ENCODE measurements at places on chromosomes 16 and 17.

- no peak for DNase-seq
These were observed 15.2 kb upstream of the DPEP1 start for GRCh38 chr16:89598199-89598598.

GRCh38 chr16:31467151-31467773, 4.7 kb upstream of the TGFB1I1 start:
- no peak for DNase-seq

DNA sequence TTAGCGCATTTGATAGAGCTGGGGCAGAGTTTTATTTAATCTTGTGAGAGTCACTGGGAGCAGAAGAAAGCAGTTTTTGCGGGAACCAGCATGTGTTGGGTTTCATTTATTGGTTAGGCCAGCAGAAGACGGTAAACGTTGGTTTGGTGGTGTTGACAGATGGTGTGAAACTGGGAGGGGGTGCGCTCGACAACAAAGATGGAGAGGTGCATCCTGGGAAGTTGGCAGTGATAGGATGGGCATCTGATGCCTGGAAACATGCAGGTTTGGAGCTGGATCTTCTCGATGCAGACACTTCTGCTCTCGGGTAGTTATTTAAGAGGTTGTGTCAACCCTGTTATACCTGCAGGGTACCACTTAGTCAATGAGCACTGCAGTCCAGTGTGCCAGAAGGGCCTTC, 24.9 kb upstream of the CLEC18A start:
- no peak for DNase-seq

DNA sequence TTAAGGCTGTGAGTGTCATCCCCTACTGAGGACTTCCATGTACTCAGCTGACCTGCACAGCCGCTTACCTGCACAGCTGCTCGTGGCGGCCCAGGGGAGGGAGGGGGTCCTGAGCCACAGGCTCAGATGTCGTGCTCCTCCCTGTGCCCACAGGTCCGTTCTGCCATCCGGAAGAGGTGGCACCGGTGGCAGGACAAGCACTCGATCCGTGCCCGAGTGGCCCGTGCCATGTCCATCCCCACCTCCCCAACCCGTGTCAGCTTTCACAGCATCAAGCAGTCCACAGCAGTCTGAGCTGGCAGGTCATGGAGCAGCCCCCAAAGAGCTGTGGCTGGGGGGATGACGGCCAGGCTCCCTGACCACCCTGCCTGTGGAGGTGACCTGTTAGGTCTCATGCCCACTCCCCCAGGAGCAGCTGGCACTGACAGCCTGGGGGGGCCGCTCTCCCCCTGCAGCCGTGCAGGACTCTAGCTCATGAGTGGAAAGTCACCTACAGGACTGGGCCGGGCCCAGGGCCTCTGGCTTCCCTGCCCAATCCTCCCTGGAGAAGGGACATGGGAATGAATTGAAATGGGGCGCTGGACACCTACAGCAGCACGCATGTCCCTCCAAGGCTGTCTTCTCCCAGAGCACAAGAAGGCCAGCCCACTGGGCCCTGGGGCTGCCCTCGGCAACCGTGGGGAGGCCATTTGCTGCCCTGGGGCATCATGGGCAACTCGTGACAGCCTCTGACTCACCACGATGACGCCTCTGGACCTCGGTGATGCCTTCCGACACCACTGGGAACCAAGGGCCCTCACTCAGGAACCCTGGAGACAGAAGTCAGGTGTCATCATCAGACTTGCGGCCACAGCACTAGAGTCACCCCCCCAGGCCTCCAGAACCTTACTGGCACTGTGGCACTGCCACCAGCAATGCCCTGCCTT, 9.9 kb upstream of the SPPL2C start:
- no peak for DNase-seq

- no peak for DNase-seq
These were observed 3.3 kb upstream of the NUDT16L1 start for GRCh38 chr16:4689864-4690704.

DNA sequence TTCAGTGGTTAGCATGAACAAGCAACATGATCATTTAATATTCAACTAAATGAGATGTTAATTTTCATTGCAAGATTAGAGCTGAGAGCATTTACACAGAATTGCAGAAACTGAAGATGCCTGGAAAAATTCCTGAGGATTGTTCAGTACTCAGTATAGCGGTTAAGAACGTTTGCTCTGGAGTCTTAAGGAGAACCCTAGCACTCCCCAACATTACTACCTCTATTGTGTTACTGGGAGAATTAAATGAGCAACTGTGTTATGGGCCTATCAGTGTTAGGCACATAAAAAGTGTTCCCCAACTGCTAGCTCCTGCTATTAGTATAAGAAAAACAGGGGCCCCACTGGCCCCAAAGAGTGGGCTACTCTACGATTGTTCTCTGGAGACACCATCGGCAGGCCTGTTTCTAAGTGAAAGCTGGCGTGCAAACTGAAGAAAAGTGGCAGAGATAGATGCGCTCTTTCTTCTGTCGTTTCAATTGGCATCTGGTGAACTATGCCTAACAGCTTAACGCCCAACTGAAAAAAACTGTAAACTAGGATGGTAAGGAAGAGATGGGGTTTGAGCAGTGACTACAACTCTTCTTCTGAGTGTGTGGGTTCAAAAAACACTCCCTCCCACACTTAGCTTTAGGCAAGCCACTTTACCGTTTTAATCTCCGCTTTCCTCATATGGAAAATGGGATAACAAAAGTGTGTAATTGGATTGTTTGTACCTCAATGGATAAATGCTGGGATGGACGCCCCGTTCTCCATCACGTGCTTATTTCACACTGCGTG, 1.3 kb downstream of the CDR2 start:
- no peak for DNase-seq

DNA sequence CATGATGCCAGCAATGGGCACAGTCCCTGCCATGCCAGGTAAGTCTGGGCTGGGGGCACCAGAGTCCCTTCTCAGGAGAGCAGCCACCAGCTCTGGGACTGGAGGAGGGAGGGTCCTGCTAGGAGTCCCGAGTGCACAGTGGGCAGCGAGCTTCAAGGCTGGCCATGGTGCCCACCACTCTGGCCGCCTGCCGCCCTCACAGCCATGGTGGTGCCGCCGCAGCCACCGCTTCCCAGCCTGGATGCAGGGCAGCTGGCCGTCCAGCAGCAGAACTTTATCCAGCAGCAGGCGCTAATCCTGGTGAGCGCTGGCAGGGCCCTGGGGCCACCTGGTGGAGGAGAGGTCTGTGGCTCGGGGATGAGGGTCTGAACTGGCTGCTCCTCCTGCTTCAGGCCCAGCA, 17.9 kb upstream of the SMIM5 start:
- no peak for DNase-seq

GRCh38 chr16:14051103-14051729, 19.9 kb upstream of the MRTFB start:
- DNase-seq: no peak

DNA sequence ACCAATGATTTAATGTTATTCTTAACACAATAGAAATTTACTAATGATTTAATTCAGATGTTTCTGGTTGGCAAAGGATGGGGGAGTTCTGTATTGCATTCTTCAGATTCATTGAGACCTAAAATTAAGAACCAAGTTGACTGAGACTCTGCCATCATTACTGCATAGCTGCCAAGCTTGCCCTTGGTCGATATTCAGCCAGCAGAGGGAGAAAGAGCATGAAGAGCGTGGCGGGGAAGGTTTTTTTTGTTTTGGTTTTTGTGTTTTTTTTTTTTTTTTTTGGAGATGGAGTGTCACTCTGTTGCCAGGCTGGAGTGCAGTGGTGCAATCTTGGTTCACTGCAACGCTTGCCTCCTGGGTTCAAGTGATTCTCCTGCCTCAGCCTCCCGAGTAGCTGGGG, 659.4 kb upstream of the EEF2KMT start:
- DNase-seq: no peak

DNA sequence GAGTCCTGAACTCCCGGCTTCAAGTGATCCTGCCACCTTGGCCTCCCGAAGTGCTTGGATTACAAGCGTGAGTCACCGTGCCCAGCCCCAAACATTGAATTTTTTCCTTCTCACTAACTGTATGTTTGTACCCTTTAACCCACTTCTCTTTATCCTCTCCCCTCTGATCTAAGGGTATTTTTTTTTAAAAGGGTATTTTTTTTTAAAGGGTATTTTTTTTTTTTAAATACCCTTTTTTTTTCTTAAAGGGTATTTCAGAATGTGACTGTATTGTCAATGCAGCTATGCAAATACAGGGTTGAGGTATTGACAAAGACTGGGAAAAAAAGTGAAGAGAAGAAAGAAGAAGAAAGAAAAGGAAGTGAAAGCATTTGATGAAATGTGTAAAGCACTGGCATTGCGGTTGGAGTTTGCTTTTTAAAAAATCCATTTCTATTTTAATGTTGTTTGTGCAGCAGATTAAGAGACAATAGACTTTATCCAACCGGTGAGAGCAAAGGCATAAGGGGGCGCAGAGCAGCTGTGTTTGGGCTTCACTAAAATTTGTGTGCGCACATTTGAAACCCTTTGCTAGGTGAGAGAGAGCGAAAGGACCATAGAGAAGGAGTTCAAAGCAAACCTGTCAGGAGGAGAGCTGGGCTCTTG, 42.4 kb downstream of the SYT17 start:
- DNase-seq: no peak

GRCh38 chr16:80824623-80825364, 20.4 kb upstream of the CDYL2 start:
- peak; percentile 56 for DNase-seq

DNA sequence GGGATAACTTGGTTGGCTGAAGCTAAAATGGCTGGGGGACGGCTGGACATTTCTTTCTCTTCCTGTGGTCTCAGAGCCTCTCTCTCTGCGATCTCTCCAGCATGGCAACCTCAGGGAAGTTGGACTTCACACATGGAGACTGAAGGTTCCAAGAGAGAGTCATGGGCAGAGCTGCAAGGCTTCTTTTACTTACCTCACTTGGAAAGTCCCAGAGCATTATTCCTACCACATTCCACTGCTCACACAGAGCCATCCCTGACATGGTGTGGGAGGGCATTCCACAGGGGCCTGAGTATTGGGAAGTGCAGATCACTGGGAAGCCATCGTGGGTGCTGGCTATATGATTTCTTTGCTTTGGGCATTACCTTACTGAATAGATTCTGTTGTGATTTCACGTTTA, 9.8 kb upstream of the SLC6A2 start:
- no peak for DNase-seq

GRCh38 chr16:68059804-68060203, 25.4 kb upstream of the NFATC3 start:
- no peak for DNase-seq

GRCh38 chr16:61763991-61764390, 272.2 kb downstream of the CDH8 start:
- DNase-seq: no peak
